ENCODE measurements at places on chromosomes 1 and 21.

- DNase-seq, result peak; percentile 83
Observed at GRCh38 chr1:117367046-117368025, at the start of gene MAN1A2. TSS of gene MAN1A2 (plus strand) at chr1:117367449. CDS start at chr1:117368184, 735 bp downstream.

- no peak for DNase-seq
Observed at GRCh38 chr1:89907727-89908212, 86.9 kb downstream of the LRRC8D start.

GRCh38 chr1:94225845-94226244 is 11.5 kb downstream of the ARHGAP29 start:
- no peak for DNase-seq

- DNase-seq, result no peak
Observed at GRCh38 chr1:232590744-232591082, 39.2 kb downstream of the SIPA1L2 start.

- DNase-seq, result no peak
Observed at GRCh38 chr1:66274634-66275033, 259.3 kb upstream of the SGIP1 start.

- DNase-seq, result no peak
Observed at GRCh38 chr1:31244326-31244725, 4.6 kb upstream of the NKAIN1 start.

DNA sequence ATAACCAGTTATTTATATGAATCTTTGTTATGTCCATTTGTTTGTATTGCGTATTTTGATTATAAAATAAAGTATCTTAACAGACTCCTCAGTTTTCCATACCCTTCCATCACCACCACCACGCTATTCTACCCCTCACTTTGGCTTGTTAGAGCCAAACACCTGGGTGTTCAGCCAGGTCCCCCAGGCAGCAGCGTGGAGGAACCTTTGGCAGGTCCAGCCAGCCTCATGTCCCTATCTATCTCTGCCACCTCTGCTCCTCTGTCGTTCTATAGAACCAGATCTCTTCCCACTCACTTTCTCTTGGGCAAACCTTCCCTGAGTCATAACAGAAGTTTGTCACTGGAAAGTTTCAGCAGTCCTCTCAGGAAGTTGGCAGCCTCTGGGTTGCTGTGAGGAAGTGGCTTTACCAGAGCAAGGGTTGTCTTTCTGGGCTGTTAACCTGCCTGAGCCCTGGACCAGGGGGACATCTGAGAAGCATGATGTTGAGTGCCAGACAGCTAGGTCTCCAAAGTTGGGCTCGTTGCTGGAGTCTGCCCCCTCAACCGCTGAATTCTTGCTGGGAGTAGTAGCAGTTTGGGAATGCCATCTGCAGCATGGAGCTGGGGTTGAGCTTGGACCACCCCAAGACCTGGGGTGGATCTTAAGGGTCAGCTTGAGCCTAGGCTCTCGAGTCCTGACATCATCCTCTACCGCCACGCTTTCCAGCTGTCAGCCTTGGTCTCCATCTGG is 996 bp upstream of the SH3BGRL3 start:
- peak; percentile 11 for DNase-seq

- no peak for DNase-seq
Observed at GRCh38 chr1:52899445-52899894, 22.1 kb downstream of the ECHDC2 start.

- DNase-seq, result no peak
Observed at GRCh38 chr1:78348496-78349284, 142.1 kb upstream of the PTGFR start.

DNA sequence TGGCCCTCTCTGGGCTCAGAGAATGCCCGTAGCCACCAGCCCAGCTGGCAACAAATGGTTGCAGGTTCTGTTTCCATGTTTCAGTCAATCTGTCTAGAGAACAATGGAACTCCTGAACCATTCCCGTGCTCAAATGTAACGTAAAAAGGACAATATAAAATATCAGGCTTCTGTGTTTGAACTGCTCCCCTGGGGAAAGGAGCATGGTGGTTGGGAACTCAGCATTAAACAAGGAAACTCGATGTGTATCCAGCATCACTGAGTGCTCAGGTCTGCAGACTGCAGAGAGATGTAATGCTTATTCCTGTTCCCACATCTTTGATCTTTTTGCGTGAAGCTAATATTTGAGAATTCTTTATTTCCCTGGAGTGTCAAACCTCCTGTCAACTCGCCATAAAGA is 326.5 kb downstream of the KIF26B start:
- no peak for DNase-seq

DNA sequence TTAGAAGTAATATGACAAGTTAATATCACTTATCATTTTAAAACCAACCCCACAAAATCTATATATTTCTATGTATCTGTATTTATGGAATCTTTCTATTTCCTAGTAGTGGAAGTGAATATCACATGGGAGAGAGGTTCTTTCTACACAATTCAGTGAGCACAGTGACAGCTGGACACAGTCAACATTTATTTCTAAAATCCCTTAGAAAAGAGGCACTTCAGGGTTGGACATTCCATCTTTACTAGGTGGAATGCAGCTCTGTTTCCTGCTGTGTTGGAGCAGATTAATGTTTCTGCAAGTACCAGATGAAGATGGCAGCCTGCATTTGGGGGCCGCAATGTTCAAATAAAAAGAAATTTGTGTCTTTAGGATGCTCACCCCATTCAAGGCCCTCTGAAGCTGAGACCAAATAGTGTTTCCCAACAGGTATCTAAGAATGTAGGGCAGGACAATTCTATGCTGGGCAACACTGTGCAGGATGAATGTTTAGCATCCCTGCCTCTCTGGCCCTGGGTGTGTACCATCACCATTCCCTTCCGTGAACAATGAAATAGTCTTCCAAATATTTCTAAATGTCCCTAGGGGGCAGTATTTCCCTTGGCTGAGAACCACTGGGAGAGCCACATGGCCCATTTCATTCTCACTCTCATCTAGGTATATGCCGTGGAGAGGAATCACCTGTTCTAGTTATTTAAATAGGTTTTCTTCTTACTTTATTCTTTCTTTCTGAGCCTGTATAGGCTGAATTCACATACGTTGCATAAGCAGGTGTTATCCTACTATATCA is 394.8 kb downstream of the PRDM2 start:
- peak; percentile 3 for DNase-seq

GRCh38 chr1:24452922-24453485 is 37.4 kb downstream of the NIPAL3 start:
- no peak for DNase-seq

DNA sequence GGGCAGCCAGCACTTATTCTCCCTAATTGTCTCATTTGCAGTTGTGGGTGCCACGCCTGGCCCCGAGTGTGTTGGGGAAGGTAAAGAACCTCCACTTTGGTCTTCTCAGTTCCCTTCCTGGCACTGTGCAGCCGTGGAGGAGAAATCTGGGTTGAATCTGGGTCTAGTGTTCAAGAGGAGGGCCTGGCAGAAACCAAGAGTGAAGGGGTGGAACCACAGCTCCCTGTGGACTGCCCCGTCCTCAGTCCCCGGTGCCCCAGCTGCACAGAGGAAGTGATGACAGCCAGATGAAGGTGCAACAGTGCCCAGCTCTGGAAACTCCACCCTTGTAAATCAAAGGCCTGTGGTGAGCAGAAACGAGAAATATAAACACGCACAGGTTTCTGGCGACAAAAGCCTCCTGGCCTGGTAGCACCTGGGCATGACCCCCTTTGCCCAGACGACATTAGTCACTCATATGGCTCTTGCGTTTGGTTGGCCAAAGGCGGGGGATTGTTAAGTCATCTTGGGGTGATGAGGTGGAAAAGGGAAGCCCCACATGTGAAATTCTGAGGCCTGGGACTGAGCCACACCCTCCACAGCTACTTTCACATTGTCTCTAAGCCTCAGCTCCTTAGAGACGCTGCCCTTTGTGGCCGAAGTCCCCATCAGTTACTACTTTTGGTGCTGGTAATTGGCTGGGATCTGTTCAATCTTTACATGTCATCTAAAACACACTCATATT is 4.2 kb upstream of the ECE1 start:
- DNase-seq, result no peak

- DNase-seq, result no peak
Observed at GRCh38 chr1:2046174-2046917, 3.9 kb upstream of the PRKCZ start.

GRCh38 chr1:20223106-20223505 is 36.8 kb upstream of the PLA2G2C start:
- no peak for DNase-seq

- no peak for DNase-seq
Observed at GRCh38 chr1:24373044-24373443, 40.5 kb downstream of the STPG1 start.

DNA sequence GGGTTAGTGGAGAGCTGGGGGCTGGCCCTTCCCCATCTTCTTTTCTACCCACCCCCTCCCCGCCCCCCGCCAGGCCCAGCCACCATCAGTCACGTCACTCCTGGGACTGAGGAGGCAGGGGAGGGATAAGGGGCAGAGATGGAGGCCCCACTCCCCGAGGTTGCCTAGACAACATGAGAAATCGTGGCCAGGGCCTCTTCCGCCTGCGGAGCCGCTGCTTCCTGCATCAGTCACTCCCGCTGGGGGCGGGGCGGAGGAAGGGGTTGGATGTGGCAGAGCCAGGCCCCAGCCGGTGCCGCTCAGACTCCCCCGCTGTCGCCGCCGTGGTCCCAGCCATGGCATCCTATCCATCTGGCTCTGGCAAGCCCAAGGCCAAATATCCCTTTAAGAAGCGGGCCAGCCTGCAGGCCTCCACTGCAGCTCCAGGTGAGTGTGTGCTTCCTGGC is 1.2 kb downstream of the AMPD2 start:
- peak; percentile 80 for DNase-seq

GRCh38 chr1:39854738-39855137 is 28.6 kb downstream of the TRIT1 start:
- no peak for DNase-seq

DNA sequence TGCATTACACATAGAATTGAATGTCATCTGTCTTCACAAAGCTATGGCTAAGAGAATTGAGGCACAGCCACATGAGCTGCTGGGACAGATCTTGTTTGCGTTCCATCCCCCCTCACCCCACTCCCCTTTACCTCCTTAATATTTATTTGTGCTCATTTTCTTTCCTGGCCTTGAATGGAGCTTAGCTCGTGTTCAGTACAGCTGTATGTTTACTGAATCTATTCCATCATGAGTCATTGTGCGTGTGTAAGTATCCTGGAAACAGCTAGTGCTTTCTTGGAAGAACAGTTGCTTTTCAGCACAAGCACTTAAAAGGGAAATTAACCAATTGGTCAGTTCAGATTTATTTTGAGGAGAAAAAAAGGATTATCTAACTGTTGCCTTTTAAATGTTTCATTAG is 14.7 kb downstream of the PROX1 start:
- peak; percentile 52 for DNase-seq

DNA sequence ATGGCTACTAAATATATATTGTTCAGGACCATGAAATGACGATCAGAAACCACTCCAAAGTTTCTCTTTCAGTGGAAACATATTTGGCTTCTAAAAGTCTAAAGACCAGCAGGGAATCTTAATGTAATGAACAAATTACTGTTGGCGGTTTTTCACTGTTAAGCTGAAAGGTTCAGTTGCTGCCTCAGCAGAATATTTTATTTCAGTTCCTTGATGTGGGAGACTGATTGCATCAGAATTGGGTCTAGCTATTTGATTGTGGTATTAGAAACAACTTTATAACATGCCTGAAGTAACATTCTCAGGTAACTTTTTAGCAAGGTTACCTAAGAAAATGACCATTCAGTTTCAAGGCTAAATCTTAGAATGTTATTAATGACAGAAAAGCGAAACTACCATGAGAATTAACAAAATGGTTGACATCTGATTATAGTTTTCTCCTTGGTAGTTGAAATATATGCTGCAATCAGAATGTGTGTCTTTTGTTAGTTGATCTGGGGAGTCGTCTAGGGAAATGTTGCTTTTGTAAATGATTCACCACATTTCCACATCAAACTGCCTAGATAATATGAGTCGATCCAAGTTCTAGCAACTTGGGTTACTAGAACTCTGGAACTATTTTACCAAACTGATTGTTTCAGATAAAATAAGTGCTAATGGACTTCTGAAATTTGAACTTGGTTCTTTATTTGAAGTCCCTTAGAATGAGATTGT is 200.4 kb downstream of the HMCN1 start:
- no peak for DNase-seq
